ENCODE measurements at places on chromosomes 3 and 15.

GRCh38 chr15:55357774-55358173 lies 38.8 kb downstream of the PIGB start:
- DNase-seq = no peak

GRCh38 chr15:78264304-78265136 lies at the start of gene DNAJA4:
TSS of gene DNAJA4 (plus strand) at chr15:78264562. CDS start at chr15:78264764, 202 bp downstream.
- DNase-seq = peak; percentile 58

DNA sequence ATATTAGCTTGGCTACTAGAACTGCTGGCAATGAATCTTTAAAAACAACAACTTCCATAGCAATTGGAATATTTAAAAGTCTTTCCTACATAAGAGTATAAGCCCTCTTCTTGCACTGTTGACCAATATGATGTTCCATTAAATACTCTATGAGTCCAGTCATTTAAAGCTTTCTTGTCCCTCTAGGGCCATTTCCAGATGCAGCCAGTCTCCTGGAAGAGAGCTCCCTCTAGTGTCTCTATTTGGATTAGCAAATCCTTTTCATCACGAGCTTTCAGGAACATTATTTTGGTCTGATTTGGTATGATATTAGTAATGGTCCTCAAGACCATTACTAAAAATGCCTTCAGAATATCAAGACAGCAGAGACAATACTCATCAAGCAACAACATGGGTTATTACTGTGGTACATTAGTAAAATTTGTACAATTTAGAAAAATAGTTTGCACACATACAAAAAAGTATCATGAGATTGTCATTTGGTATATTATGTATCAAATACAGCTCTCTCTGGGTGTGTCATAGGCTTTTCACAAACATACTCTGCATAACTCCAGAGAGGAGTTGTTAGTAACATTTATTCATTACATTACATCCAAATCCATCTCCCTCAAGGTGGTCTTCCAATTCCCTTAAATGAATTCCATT lies 101.3 kb downstream of the DPH6 start:
- DNase-seq = no peak

DNA sequence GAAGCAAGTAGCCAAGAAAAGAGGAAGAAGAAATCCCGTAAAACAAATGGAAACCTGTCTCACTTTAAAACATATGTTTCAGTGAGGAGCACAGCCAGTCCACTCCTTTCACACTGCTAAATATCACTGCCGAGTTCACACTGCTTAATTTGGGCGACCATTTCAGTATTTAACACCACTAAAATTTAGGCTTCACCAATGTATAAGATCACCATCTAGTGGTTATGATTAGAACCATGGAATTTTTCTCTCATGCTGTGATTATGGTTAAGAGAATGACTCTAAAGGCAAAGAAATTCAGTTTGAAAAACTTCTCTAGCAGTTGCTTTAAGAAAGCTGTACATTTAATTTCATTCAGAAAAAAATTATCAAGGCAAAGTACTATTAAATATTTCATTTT lies 16.6 kb downstream of the SLC4A7 start:
- DNase-seq = no peak

DNA sequence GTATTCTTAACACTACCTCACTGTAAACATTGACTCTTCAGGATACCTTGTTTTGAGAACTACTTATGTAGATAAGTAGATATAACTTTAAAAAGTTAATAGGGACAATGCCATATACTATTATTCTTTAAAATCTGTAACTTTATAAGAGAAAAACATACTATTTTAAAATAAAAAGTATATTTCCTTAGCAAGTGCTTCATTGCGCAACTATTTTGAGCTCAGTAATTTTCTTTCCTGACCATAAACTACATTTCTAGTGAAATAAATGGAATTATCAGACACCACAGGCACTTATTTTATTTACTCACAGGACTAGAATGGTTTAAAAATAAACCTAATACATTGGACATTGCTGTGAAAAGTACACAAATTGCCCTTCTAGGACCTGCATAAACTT lies 764.4 kb upstream of the LMCD1 start:
- DNase-seq = no peak

DNA sequence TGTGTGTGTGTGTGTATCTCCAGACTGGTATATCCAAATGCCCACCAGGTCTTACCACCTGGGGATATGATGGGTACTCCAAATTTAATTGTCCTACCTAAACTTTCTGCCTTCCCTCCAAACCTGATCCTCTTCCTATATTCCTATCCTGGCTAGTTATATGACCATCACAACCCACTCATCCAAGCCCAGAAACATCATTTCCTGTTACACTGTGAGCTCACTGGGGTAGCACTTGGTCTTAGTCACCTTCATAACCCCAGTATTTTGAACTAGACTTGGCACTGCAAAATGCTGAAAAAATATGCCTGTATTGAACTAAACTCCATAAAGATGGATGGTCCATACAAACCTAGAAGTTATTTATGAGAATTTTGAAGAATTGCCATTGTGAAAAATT lies 178.8 kb upstream of the EIF1B start:
- DNase-seq = no peak

DNA sequence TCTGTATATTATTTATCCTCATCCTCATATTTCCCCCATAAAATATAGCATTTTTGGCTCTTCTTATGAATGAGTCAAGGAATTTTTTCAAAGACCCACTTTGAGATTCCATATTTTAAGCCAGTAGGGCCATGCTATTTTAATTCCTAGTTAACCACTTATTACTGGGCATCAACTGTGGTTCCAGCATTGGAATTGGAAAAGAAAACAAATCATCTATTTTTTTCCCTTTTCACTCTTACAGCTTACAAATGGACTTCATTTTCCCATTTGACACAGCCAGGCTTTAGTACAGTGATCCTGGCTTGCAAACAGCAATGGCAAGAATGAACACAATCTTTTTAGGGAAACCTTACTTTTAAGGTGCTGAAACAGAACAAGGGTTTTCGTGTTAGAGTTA lies 19.4 kb upstream of the PLCL2 start:
- DNase-seq = no peak

DNA sequence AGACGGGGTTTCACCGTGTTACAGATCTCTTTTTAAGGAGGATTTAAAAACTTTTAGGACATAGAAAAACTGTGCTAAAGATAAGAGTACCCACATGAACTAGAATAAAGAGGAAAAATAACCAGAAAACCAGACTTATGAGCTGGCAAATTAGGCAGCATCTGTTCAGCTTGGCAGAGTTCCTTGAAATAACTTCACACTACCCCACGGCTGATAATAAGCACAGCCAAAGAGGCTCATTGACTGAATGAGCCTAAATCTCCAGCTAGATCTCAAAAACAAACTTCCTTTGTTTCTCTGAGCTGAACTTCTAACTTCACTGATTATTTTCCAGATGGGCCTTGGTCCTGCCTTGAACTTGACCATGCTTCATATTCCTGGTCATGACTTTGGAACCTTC lies 26.7 kb upstream of the PIK3R4 start:
- no peak for DNase-seq

GRCh38 chr3:46856576-46857471 lies 6.4 kb downstream of the MYL3 start:
- DNase-seq = no peak

DNA sequence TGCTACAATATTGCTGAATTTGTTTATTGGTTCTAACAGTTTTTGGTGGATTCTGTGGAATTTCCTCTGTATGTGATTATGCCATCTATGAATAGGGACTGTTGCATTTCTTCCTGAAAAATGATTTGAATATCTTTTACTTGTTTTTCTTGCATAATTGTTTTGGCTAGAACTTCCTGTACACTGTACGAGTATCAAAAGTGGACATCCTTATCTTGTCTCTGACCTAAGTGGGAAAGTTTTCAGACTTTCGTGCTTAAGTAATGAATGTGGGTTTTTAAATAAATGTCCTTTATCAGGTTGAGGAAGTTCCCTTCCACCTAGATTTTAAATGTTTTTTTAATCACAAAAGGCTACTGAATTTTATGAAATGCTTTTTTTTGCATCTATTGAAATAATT lies 203.8 kb upstream of the ATP10A start:
- no peak for DNase-seq

- DNase-seq = no peak
Observed at GRCh38 chr3:53028641-53029040, 17.2 kb downstream of the SFMBT1 start.

DNA sequence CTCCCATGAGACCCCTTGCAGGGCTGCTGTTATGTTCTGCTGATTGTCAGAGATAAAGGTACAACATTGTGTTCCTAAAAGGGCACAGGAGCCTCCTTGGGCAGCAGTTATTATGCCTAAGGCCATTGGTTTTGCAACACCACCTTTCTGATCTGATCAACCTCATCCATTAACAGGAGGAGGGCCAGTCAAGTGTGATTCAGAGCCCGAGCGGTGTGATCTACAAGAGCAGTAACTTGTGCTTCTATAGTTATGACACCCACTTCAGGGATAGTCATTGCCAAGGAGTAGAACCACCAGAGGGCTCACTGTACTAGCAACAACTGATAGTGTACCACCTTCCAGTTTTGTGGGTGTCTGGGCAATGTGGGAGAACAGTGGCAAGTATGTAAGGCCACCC lies 1457.9 kb upstream of the CADM2 start:
- DNase-seq = no peak
